Stimulated activated naive CD4-positive, alpha-beta T cell treated with Interleukin-2 at 50 U/mL for 16 hours (primary cell): ENCODE measurements at places on chromosomes 3 and 15.
A peak's percentile ranks its signal among the peaks of the same experiment; 100 is the strongest.

GRCh38 chr15:71201477-71201876, 86.2 kb downstream of the THSD4 start:
- no peak for DNase-seq

DNA sequence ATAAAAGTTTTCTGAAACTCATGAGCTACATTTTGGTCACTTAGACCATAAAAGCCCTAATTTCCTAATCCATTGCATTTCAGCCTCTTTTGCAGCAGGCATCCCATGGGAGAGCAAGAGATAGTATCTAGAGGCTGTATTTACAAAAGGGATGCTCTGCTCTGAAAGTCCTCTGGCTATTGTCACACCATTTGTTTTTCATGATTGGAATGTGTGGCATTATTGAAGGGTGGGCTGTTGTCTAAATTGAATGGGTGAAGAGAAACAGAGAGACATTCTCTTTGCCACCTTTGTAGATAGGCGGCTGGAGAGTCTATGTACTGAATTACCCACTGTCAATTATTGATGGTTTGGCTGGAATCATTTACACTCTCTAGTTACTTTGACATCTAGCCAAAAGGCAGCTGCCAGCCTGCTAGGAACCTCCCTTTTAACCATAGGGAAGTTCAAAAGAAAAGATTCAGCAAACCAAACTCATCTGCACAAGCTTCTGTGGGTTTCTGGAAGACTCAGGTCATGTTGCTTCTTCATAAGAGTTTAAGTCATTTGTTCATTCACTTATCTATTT, 89.8 kb upstream of the RARB start:
- no peak for DNase-seq

DNA sequence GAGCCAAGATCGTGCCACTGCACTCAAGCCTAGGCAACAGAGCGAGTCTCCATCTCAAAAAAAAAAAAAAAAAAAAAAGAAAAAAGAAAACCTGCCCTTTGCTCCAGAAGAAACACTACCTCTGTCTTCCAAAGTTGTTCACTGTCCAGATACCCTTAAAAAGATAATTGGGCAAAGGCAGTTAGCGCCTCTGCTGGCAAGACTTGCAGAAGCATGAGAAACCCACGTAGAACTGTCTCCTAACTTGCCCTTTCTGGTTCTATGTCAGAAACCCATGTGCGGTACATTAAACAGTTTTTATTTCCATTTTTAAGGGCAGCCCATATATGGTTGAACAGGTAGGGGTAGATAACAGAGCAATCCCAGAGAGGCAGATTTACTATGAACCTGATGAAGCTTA, 1026.4 kb downstream of the ROBO2 start:
- DNase-seq: no peak

GRCh38 chr3:33364531-33365128, 75.6 kb downstream of the UBP1 start:
- DNase-seq: no peak

DNA sequence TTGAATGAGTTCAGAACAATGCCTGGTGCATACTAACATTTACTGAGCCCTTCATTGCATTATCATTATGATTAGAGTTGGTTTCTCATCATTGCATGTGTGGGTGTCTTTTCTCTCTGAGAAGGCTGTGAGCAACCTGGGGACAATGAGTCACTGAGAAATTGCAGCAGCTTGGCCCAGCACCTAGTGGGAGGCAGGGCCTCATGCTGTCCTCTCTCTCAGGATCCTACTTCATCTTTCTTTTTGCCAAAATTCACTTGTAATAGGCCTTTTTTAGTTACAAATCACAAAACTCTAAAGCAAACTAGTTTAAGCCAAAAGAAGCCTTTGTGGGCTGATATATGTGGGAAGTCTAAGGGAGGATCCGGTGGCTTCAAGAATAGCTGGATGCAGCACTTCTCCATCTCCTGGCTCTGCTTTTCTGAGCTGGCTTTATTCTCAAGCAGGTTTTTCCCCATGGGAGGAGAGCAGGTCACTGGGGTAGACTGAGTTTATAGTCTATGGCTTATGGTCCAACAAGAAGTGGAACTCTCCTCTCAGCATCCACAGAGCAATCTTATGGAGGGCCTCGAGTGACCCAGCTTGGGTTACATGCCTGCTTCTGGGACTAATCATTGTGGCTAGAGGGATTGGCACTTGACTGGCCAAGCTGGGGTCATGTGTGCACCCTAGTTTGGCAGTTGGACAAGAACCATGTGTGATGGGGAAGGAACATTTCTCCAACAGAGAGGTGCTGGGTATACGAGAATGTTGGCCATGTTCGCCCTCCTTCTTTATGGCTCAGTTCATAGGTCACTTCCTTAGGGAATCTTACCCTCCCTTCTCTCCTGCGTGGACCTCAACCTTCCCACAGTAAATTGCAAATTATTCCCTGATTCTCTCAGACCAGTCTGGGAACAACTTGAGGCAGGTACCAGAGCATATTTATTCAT, 8.7 kb upstream of the CAMK1 start:
- peak; percentile 72 for DNase-seq

DNA sequence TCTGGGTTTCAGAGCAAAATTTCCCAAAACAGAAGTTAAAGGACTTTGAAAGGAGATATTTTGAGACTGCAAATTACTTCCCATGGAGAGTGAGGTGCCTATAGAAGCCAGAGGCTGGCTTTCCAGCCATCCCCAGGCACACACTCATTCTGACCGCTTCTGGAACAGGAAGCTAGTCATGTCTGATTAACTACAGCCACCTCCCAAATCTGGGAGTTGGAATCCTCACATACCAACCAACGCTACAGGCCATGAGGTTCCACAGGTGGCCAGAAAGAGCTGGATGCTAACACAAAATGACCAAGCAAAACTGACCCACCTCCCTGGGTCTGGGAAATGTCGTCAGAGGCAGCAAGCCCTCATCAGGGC, 87.2 kb downstream of the SNRK start:
- DNase-seq: no peak

DNA sequence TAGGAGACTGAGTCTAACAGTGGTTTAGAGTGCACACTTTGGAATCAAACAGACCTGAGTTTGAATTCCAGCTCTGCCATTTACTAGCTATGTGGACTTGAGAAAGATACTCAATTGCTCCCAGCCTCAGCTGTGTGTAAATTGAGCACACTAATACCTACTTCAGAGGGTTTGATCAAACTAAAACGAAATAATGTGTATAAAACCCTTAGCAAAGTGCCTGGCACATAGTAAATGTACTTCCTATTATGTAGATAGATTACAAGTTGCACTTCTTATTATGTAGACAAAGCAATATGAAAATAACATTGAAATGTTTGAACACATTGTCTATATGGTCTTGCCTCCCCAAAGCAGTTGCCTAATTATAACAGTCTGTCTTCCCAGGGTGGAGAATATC, 180.6 kb downstream of the ANXA2 start:
- DNase-seq: no peak

GRCh38 chr15:33089878-33090757, 104.4 kb downstream of the FMN1 start:
- no peak for DNase-seq

GRCh38 chr3:114299941-114300624, 6.3 kb downstream of the TIGIT start:
- DNase-seq: no peak

DNA sequence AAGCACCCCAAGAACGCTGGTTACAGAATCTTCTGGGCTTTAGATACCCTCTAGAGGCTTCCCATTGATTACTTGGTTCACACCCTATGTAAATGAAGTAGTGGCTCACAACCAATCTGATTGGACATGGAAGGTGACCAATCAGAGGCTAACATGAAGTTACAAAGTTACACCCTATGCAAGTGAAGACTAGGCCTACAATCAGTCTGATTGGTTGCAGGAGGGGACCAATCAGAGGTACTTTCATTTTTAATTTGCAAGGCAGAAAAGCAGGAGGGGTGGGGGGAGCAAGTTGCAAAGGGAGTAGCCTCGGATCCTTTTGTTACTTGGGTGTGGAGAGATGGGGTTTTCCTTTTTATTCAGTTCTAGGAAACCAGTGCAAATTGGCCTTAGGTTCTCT, 11.1 kb upstream of the RTP2 start:
- DNase-seq: no peak

DNA sequence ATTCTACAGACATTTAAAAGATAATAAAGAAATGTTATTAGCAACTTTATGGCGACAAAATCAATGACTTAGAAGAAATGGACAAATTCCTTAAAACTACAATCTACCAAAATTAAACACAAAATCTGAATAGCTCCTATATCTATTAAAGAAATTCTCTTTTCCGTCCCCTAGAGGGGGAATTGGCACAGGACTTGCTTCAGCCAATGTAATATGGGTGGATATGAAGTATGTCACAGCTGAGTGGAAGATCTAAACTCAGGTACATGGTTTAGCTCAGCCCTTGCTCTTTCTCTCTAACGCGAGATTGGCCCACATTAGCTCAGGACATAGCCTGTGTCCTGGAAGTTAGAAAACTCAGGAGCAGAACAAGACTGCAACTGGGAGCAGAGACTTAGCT, 79.3 kb downstream of the DNAH12 start:
- no peak for DNase-seq

DNA sequence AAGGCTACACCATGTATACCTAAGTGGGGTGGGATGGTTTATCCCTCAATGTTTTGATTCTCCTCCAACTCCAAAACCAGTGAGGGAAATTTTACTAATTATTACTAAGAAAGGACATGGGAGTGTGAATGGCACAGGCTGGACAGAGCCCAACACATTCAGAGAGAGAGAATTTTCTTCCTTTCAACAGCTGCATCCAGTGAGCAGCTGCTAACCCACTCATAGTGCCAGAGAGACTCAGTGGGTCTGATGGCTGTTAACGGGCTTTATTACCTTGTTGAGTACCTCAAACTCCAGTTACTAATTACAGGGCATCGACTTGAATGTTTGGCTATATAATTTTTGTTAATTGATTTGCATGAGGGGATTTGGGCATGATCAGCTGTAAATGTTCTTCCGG, 75.8 kb downstream of the RORA start:
- DNase-seq: no peak

DNA sequence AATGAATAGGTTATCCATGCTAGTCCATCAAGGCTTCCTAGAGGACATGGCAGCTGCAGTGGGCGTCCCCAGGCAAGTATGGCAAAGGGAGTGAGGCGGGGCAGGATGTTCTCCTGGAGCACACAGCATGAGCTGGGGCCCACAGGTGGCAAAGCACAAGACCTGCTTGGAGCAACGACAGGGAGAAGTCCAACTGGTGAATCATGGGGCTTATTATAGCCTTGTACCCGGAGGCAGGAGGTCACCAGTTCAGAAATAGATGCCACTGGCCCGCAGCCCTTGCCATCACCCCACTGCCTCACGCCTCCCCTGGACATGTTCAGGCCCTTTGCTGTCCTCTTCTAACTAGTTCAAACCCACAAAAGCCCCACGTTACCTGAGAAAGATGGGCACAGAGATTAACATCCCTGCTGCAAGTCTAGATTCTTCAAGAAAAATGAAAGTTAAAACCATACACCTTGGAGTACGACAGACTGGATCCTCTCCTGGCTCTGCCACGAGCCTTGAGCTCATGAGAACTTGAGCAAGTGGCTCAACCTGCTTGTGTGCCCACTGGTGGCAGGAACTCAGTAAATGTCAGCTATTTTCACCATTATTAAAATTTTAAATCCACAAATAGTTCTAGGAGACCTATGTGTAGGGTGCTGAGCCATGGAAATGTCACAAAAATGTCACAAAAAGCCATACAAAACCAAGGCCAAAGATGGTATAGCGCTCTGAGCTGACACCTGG, 1.8 kb upstream of the SRGAP3 start:
- DNase-seq: no peak

- DNase-seq: no peak
Observed at GRCh38 chr3:23508464-23508863, 297.3 kb upstream of the UBE2E1 start.

GRCh38 chr3:133845127-133845526, 39.5 kb downstream of the SRPRB start:
- no peak for DNase-seq

DNA sequence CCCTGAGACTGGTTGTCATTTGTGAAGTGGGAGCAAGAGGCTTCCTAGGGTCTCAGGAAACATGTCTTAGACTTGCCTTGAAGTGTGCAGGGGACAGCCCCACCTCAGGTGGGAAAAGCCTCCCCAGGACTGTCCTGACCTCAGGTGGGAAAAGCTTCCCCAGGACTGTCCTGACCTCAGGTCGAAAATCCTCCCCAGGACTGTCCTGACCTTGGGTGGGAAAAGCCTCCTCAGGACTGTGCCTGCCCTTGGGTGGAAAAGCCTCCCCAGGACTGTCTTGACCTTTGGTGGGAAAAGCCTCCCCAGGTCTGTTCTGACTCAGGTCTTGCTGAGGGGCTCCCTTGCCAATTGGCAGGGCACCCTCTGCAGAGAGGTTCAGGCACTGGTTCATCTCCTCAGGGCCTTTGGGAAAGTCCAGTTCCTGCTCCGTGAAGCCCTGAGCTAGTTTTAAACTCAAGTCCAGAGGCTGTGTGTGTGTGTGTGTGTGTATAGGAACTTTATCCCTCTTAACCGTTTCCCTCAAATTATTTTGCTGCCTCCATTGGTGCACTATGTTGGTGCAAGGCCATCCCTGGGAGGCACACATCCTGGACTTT, 64.7 kb downstream of the WNT7A start:
- DNase-seq: no peak

DNA sequence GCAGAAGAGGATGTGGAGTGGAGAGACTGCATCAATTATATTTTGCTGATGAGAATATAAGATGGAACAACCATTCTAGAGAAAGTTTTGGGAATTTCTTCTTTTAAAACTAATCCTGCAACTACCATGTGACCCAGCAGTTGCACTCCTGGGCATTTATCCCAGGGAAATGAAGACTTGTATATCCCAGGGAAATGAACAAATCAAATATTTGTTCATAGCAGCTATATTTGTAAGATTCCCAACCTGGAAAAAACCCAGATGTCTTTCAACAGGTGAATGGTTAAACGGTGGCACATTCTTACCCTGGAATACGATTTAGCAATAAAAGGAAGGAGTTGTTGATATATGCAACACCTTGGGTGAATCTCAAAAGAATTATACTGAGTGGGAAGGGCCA, 385.3 kb upstream of the TPRG1 start:
- no peak for DNase-seq

- DNase-seq: no peak
Observed at GRCh38 chr3:53376679-53377078, 29.3 kb upstream of the DCP1A start.

DNA sequence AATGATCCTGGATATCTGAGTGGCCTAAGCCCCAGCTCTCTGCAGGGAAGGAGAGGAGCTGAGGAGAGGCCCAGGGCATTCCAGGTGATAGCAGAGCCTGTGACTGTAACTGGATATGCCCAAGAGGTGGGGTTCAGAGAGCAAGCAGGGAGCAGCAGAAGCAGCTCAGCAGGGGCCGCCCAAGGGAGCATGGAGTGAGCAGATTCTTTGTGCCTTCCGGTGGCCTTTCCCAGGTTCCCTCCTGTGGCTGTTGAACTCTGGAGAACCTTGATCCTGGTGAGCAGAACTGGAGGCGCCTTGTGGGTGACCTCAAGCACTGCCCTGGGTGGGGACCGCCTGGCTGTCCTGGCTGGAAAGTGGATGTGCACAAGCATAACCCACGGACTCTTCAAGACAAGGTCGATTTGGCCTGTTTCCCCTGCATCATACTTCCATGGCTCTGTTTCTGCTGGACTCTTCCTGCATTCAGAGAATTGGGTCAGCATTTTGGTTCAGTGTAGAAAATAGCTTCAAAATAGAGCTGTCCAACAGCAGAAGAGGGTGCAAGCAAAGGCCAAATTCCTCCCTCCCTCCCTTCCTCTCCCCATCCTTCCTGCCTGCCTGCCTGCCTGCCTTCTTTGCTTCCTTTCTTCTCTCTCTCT, 76.1 kb downstream of the ARNT2 start:
- DNase-seq: no peak

GRCh38 chr3:36366308-36366707, 14.0 kb upstream of the STAC start:
- no peak for DNase-seq
